NCI-H146 (cell line): ENCODE measurements at places on chromosomes 7 and 10.
A peak's percentile ranks its signal among the peaks of the same experiment; 100 is the strongest.

DNA sequence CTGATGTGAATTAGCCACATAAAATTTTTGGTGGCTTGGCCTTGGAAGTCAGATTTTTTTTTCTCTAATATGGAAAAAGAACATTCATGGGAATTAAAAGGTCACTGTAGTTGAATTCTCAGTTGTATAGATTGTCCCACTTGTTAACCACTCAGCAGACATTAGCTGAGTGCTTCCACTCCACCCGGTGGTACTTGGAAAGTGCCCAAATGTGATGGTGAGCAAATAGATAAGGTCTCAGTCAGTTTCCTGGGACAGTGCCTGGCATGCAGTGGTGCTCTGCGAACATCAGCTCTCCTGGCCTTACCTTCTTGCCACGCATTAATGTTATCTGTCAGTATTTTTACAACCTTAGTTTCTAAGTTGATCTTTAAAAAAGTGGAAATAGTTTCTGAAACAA lies 1.4 kb downstream of the ATP5F1C start:
- no peak for DNase-seq

DNA sequence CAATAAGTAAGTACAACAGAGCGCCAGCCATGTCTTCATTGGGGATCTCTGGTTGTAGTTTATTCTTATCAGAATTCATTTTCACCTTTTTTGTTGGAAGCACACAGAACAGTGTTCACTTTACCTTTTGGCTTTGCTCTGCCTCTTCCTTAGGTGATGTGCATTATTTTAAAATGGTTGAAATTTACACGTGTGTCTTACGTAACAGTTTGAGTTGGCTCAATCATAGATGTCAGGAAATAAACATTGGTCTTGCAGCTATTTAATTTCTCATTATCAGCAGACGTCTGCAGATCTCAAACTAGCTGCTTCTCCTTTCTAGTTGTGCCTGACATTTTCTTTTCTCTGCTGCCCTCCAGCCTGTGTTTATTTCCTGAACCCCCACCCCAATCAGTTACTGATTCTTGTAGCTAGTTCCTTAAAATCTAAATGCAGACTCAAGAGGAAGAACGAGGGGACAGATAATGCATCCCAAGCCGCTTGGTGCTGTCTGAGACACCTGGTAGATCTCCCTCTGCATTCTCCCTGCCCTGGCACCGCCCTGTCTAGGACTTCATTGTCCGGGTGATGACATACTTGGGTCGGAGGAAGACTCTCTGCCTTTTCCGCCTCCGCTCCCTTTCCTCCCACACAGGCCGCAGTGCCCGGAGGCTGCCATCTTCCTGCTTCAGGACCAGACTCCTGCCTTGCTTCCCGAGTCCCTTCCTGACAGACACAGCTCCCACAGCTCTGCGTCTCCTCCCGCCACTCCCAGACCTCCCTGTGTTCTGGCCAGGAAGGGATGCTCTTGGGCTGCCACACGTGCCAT lies 108.2 kb downstream of the ANKRD61 start:
- no peak for DNase-seq

GRCh38 chr10:113897693-113898618 lies 43.5 kb downstream of the NHLRC2 start:
- DNase-seq = peak; percentile 7

- DNase-seq = no peak
Measured at GRCh38 chr10:43041422-43042342, 35.2 kb upstream of the RET start.

DNA sequence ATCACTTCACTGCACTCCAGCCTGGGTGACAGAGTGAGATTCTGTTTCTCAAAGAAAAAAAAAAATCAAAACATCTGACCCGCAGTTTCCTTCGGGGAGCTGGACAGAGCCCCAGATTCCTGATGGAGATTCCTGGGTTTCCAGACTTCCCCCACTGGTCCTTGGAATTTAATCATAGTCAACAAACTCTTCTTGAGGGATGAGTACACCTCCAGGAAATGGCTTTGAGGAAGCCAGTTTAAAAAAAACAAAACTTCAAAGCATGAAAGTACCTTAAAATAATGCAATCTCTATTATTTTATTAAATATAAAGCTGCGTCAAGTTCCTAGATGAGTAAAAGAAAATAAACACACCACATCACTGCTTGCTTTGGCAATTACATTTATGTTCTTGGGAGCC lies 1.2 kb upstream of the MAD1L1 start:
- no peak for DNase-seq

- DNase-seq = no peak
Measured at GRCh38 chr10:94006591-94007550, 13.1 kb downstream of the PLCE1 start.

GRCh38 chr7:54545241-54545563 lies 3.0 kb downstream of the VSTM2A start:
- DNase-seq = no peak

GRCh38 chr7:128425850-128426249 lies 16.1 kb upstream of the IMPDH1 start:
- peak; percentile 50 for DNase-seq

DNA sequence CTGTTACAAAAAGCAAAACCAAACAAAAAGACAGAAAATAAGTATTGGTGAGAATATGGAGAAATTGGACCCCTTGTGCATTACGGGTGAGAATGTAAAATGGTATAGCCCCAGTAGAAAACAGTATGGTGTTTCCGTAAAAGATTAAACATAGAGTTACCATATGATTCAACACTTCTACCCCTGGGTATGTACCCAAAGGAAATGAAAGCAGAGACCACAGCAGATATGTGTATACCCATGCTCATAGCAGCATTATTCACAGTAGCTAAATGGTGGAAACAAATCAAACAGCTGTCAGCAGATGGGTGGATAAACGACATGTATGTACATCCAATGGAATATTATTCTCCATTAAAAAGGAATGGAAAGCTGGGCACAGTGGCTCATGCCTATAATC lies 42.4 kb downstream of the STARD3NL start:
- no peak for DNase-seq

DNA sequence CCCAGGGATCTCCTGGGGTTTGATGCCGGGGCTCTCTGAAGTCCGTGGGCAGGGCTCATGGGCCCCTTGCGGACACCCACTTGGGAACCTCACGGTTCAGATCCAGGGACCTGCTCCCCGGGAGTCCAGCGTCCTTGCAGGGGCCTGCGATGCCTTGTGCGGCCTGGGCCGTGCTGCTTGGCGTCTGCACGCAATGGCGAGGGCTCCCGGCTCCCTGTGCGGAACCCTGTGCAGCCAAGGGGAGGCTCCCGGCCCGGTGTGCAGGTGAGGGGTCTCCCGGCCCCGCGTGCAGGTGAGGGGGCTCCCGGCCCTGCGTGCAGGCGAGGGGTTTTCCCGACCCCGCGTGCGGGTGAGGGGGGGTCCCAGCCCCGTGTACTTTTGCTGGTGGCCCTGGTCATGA lies 146.7 kb downstream of the DNAJB6 start:
- DNase-seq = no peak

DNA sequence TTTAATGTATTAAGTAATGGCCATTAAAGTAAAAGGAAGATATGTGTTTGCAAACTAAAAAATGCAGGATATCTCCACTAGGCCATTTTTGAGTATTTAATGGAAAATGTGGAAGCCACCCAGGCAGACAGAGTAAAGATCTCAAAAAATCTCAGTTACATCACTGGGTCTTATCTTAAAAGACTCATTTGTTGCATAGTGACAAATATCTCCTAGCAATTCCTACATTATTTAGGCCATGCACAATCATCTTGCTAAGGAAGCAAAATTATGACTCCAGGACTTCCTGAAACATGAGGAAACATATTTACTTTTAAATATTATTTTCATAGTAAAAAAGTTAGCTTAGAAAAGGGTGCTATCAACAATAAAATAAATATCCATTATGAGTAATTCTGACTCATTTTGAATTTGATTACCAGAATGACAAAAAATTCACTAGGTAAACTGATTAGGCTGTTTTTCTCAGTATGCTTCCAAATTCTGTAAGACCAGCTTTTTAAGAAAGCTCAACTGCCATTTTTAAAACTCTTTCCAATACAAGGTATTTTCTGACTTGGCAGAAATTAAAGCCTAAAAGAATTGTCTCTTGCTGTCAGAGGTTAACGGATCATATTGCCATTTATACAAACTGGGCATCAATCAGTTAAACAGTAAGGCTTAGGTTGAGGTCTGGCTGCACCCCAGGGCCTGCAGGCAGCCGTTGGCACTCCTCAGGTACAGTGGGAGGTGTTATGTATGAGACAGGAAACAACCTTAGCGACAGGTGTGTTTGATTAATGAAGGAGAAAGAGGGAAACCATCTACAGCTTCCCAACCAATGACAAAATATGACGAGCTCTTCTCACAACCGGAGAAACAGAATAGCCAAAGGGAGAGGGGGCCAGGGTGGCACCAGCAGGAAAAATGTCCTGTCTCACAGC lies 31.8 kb downstream of the PCLO start:
- DNase-seq = peak; percentile 85

DNA sequence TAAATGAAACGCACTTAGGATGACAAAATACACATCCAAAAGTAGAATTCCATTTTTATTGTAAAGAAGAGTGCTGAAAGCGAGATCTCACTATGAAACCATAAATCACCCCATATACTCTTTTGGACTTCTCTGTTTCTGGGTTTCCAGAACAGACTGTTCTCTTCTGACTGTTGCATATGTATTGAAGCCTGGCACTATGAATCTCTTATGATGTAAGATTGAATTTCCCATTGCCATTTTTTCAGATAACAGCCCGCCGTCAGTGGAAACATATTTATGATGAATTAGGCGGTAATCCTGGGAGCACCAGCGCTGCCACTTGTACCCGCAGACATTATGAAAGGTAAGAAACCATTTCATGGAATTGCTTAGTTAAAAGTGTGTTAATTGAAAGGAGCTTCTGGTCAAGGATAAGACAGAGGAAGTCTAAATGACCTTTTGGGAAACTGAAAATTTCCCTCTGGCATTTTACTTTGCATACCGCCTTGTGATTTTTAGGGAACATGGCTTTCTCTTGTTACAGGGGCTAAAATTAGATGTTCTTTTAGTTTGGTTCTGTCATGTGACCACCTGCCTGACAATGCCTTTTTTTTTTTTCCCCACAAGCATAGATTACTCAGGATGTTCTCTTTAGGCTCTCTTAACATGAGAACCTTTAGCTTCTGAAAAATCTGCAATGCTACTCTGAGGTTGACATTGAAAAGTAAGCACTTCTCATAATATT lies 168.1 kb downstream of the ARID5B start:
- no peak for DNase-seq

GRCh38 chr10:10716972-10717371 lies 300.7 kb upstream of the CELF2 start:
- DNase-seq = peak; percentile 77

- DNase-seq = no peak
Measured at GRCh38 chr10:114306116-114306973, 67.3 kb downstream of the VWA2 start.

GRCh38 chr10:86658751-86659150 lies 4.4 kb downstream of the OPN4 start:
- DNase-seq = no peak

GRCh38 chr10:97096261-97097083 lies 89.3 kb downstream of the SLIT1 start:
- DNase-seq = no peak

GRCh38 chr7:37234928-37235327 lies 213.7 kb downstream of the ELMO1 start:
- no peak for DNase-seq

GRCh38 chr10:120420421-120420820 lies 36.6 kb upstream of the PLPP4 start:
- DNase-seq = no peak

- DNase-seq = peak; percentile 97
Measured at GRCh38 chr7:16753102-16753931, at the start of gene TSPAN13. Gene TSPAN13, plus strand, starts transcription at chr7:16753755. Its CDS starts 213 bp downstream, at chr7:16753968.

- no peak for DNase-seq
Measured at GRCh38 chr10:103166523-103166922, 26.5 kb downstream of the NT5C2 start.

DNA sequence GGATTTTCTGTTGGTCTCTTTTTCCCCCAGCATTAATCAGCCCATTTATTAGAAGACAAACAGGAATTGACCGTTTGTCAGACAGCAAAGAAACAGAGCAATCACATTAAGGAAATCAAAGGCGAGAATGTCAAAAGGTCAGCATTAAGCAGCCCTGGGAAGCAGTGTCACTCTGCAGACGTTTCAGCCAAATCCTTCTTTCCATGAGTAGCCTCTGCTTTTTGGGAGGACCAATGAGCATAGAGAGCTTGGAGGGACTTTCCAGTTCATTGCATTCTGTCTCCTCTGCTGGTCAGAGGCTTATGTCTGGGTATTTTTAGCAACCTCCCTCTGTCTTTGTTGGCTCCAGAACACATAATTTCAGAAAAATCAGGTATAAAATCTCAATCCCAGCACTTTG lies 481.4 kb downstream of the GALNT17 start:
- no peak for DNase-seq

DNA sequence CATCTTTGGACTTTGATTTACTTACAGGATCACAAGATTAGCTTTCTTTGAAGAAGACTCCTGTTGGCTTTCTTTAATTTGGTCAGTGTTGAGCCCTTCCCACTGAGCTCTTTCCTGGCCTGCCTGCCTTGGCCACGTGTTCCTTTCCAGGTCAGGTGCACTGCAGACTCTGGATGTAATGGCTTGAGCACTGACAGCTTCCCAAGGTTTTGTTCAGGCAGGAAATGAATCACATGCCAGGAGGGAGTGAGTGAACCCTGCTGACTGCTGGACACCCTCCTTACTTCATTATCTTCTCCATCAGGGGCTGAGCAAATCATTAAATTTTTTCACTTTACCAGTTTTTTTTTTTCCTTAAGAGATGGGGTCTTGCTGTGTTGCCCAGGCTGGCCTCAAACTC lies 29.8 kb downstream of the SNX10 start:
- no peak for DNase-seq

GRCh38 chr7:45391618-45392451 lies 182.3 kb upstream of the ADCY1 start:
- DNase-seq = no peak

GRCh38 chr7:30996256-30996655 lies 32.5 kb downstream of the GHRHR start:
- no peak for DNase-seq

DNA sequence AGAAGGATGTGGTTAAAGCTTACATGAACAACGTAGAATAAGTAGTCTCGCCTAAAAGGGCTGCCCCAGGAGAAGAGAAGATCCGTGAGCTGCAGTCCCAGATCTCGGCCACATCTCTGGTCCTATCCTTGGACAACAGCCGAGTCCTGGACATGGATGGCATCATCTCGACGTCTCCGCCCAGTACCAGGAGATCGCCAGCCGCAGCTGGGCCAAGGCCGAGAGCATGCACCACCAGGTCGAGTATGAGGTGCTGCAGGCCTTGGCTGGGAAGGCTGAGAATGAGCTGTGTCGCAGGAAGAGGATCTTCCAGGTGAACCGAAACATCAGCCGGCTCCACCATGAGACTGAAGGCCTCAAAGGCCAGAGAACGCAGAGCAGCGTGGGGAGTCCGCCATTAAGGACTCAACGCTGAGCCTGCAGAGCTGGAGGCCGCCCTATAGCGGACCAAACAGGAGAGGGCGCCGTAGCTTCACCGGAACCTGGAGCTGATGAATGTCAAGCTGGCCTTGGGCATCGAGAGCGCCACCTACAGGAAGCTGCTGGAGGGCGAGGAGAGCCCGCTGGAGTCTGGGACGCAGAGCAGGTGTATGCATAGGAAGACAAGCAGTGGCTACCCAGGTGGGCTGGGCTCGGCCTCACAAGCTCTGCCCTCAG lies 22.2 kb downstream of the LIPK start:
- peak; percentile 4 for DNase-seq

GRCh38 chr7:103114576-103115008 lies 34.3 kb downstream of the NAPEPLD start:
- DNase-seq = no peak

GRCh38 chr7:974172-974571 lies 1.2 kb downstream of the COX19 start:
- no peak for DNase-seq

- DNase-seq = no peak
Measured at GRCh38 chr7:2495418-2496299, 19.5 kb upstream of the GRIFIN start.

- DNase-seq = no peak
Measured at GRCh38 chr10:60139798-60140566, 233.6 kb upstream of the CCDC6 start.
